ENCODE measurements at places on chromosomes 1 and 21. TPM values are rescaled to one million over a fixed set of nuclear protein-coding genes. Genes with fewer than 3 reads are reported as not detected.

Gene OR2L8
- not detected for total RNA-seq

Gene BARHL2
- not detected for total RNA-seq

Gene CIART
- 2.3 TPM for total RNA-seq

Gene KCNK2
- not detected for total RNA-seq

Gene PAPPA2
- total RNA-seq = 0.03 TPM

Gene TSTD1
- 63.2 TPM for total RNA-seq

DNA sequence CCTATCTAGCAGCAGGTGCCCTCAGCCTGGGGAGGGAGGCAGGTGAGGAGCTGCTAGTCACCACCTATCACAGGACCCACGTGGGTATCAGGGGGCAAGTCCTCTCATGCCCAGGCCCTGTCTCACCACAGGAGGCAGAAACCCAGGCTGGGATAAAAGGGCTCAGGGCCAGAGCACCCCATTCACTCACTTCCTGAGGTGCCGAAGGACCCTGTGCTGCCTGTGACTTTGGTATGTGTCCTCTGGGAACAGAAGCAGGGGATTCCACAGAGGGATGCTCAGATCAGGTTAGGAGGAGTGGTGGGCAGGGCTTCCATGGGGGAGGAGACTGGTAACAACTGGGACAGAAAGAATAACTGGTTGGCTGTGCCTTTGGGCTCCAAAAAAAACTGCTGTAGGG is at the start of gene LCE1E:
LCE1E (plus strand) TSS at position 181 of the 400 bp plus-strand sequence. CDS start 1,043 bp downstream, outside the sequence.
- no peak for DNase-seq

DNA sequence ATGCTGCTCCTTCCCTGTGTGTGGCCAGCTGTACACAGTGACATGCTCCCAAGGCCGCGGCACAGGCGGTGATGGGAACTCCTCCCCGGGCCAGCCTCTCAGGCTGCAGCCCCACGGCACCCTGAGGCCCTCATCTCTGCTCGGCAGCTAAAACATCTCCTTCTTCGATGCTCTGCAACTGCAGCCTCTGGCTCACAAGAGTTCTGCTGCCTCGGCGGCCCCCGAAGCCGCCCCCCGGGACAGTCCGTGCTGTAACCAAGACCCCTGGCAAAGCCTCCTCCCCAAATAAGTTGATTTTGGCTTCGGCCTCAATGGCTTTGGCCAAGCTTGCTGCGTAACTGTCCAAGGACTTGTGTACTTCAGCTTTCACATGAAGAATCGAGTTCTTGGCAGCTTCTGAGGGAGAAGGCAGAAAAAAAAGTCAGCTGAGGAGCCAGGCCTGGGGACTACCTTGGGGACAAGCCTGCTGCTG is 51.3 kb downstream of the GPR161 start:
- no peak for DNase-seq

DNA sequence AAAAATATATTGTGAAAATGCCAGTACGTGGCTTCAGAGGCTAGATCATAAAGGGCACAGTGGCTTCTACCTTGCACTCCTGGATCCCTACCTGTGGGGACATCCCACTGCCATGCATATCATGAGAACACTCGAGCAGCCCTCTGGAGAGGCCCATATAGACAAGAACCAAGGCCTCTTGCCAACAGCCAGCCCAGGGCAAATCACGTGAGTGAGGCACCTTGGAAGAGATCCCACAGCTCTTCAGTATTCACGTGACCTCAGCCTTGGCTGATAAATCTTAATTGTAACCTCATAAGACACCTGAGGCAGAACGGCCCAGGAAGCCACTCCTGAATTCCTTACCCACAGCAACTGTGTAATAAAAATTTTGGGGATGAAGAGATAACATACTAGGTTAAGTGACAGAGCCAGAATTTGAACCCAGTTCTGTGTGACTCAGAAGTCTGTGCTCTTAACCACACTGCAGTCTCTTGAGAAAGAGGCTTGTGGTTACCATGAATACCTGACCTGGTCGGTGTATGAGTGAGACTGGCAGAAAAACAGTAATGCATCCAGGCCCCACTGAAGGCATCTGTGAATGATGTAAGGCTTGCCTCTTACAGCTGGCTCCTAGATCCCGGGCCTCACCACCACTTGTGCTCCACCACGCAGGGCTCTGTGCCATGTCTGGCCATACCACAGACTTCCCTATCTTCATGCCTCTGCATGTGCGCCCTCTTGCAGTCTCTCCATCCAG is 6.9 kb upstream of the A3GALT2 start:
- no peak for DNase-seq

GRCh38 chr1:194028002-194028401 is 841.6 kb upstream of the B3GALT2 start:
- DNase-seq = no peak

- DNase-seq = no peak
Observed at GRCh38 chr1:63486629-63487028, 36.4 kb downstream of the ITGB3BP start.

DNA sequence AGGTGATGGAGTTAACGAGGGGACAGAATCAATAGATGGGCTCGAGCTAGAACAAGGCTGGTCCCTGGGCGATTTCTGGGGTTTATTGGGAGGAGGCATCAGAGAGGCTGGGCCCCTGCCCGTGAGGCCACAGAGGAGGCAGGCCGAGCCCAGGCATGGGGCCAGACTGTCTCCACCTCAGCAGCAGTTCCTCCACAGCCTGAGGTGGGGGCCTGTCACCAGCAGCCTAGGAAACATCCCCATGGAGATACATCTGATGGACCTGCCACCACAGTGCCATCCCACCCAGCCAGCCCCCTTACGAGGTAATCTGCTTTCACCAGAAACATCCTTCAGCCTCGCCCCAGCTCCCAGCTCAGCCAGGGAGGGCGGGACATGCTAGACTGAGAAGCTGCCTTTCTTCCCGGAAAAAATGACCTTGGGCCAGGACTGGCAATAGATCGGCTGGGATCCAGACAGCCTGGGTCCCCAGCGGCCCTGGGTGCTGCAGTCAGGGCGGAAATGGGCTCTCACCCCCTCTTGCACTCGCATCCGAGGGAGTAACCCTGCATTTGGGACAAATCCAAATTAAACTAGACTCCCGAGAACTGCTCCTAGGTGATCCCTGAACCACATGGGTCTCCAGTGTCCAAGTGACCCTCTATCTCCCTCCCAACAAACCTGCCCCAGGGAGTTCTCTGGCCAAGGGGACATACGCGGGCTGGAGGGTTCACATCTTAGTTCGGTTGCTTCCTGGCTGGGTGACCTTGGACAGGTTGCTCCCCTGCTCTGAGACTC is 10.0 kb upstream of the EPHA8 start:
- no peak for DNase-seq

DNA sequence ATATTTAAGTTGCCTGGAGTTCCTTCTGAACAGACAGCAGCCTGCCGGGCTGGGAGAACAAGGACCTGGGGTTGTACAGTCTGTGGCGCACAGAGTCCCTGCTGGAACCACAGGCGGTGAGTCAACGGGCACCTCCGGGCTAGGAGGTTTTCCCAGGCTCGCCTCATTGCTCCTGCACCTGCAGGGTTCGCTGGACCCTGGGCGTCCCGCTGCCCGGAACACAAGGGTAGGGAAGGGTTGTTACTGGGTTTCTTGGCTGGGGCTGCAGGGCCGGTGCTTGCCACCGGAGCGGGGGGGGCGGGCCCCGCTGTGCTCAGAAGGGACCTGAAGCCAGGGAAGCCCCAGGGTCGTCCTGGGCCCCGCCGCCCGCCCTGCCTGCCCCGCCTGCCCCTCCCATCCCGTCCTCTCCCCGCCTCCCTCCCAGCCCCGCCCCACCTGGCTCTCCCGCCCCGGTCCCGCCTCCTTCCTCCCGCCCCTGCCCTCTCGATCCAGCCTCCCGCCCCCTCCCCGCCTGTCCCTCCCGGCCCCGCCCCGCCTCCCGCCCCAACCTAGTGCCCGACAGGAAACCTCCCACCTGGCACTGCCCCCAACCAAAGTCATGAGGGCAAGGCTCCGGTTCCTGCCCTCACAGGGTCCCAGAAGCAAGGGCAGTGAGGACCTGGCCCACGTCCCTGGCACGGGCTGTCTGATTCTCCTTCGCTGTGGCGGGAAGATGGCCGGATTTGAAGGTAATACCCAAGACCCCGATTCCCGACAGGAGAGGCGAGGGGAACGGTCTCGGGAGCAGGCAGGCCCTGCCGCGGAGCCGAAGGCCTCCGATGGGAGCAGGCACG is 6.8 kb downstream of the JMJD4 start:
- DNase-seq = peak; percentile 70

GRCh38 chr1:174872615-174873058 is 127.1 kb upstream of the CACYBP start:
- no peak for DNase-seq

- no peak for DNase-seq
Observed at GRCh38 chr1:243354511-243355153, 98.8 kb downstream of the SDCCAG8 start.
